Colonic mucosa (tissue), 4 donors: ENCODE measurements at places on chromosomes 4 and X.

- no peak for DNase-seq
These were observed 51.9 kb downstream of the GSPT2 start for GRCh38 chrX:51795136-51795535.

DNA sequence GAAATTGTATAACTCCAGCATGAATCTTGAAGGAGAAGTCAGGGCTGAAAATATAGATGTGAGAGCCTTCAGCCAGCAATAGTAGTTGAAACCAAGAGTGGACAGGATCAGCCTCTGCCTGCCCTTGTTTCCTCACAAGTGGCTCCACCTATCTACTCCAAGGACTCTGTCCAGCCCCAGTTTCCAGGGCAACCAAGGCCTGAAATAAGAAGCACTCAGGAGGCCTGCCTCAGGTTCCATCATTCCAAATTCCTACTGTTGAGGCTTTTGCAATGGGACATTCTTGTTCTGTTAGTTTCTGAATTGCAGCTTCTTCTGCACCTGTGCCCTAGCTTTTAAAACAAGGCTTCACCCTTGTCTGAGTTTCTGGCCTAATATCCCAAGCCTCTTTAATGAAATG, 41.6 kb downstream of the TRPC5OS start:
- DNase-seq, result no peak

GRCh38 chr4:89939546-89939945, 44.9 kb downstream of the MMRN1 start:
- no peak for DNase-seq

GRCh38 chr4:8435656-8436121, 4.8 kb downstream of the ACOX3 start:
- DNase-seq, result no peak

DNA sequence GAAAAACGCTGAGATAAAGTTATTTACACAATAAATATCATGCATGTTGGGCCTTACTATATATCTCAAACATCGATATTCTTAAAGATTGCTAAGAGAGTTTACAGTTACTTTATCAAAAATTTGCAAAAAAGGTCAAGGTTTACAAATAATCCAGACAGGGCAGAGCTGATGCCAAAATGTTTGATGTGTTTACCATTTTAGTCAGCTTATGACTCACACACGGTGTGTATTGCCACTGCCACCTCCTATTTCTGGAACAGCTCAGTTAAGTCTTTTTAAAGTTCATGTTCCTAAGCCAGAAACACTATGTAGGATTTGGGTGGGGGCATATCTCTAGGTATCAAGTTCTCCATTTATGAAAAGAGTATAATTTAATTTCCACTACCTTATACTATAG, 580.6 kb downstream of the INPP4B start:
- no peak for DNase-seq

GRCh38 chr4:39068907-39069306, 6.9 kb downstream of the KLHL5 start:
- DNase-seq, result no peak

DNA sequence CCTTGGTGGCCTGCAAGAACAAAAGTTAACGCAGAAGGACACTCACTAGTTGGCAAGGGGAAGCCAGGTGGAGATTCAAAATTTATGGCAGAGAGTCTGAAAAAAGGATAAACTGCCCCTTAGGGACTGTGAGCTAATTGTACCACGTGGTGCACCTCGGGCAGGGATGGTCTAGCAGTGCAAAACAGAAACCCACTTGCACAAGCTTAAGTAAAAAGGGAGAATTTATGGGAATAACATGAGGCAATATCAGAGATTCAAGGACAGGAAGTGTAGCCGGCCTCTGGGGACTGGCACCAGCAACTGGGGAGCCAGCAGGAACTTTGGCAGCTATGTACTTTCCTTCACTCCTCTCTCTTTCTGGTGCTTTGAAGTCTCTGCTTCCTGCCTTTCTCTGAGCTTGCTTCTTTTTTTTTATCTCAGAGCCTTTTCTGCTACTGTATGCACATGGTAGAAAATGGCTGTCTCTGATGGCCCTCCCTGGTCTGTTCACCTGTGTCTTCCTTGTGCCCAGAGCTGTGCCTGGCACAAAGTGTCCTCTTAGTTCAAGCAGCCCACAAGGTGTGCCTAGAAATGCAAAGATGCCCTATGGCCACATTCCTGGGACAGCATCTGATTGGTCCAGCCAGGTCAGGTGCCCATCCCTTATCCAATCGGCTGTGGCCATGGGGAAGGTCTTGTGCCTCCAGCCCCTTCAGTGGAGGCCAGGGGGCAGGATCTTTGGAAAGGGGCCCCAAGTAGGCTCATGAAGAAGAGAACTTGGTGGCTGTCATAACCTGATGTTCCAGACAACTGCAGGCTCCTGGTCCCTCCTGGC, 114.8 kb upstream of the ATP6AP2 start:
- DNase-seq, result no peak

GRCh38 chr4:1855333-1856070, 454 bp downstream of the LETM1 start:
- peak; percentile 43 for DNase-seq

DNA sequence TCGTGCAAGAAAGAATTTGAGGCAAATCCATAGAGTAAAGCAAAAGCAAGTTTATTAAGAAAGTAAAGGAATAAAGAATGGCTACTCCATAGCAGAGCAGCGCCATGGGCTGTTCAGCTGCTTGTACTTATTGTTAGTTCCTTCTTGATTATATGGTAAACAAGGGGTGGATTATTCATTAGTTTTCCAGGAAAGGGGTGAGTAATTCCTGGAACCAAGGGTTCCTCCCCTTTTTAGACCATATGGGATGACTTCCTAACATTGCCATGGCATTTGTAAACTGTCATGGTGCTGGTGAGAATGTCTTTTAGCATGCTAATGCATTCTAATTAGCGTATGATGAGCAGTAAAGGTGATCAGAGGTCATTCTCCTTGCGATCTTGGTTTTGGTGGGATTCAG, 23.5 kb upstream of the CEP135 start:
- no peak for DNase-seq

DNA sequence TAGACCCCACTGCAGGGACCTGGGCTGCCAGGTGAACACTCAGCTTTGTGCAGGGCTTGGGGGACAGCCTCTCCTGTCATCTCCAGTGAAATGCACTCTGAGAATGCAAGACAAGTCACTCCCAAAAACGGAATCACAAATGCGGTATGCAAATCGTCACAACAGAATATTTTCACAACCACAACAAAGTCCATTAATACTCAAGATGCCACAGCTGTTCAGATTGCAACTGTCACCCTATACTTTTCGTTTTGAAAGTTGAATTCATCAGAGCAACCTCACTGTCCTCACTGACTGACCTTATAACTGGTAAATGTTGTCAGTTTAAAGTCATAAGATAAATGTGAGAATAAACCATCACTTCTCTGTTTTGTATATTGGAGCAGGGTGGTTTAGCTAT, 16.6 kb downstream of the JAKMIP1 start:
- no peak for DNase-seq

GRCh38 chr4:125620066-125620860, 305.5 kb downstream of the FAT4 start:
- DNase-seq, result no peak

GRCh38 chrX:131789664-131790063, 233.4 kb upstream of the STK26 start:
- no peak for DNase-seq

DNA sequence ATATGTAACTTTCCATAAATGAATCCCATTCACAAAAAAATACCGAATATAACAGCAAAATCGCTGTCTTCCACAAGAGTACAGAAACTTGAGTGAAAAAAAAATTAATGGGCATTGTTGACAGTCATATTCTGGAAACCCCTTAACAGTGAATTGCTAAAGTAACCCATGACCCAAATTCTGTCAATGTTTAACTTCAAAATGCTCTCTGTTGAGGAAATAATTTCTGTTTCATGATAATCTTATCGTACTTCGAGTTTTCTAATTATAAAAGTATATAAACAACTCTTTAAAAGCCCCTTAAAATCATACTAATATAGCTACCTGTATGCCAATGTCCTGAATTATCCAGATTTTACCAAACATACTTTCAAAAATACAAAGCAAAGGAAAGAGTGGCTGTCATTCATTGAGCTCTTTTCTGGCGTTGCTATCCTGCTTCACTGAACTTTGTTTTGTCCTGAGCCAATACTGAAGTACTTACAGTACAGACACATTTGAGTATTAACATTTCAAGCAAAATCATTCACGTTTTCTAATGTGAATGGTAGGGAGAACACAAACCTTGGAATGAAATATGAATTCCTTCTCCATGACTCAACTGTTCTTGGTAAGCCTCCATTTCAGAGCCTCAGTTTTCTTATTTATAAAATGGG, 2.4 kb downstream of the XAGE3 start:
- DNase-seq, result no peak

- DNase-seq, result no peak
These were observed 12.9 kb downstream of the DDX53 start for GRCh38 chrX:23012636-23013035.

- DNase-seq, result peak; percentile 17
These were observed 542 bp upstream of the KLF8 start for GRCh38 chrX:56231537-56232090.

GRCh38 chr4:15164571-15164970, 162.3 kb downstream of the CPEB2 start:
- no peak for DNase-seq

DNA sequence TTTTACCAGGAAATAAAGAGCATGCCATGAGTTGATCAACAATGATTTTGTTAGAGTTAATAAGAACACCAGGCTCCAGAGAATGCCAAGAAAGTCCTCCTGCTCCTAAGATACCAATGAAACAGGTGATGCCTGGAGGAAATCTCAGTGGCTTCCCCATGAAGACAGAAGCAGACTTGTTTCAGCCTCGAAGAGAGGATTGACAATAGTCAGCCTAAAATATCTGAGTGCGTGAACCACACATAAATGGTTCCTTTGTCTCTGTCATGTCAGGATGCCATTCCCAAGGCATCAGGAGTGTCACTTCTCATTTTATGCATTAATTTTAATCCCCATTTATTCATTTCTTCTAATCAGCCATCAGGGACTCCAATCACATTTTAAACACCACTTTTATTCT, 69.6 kb downstream of the PHOX2B start:
- no peak for DNase-seq

DNA sequence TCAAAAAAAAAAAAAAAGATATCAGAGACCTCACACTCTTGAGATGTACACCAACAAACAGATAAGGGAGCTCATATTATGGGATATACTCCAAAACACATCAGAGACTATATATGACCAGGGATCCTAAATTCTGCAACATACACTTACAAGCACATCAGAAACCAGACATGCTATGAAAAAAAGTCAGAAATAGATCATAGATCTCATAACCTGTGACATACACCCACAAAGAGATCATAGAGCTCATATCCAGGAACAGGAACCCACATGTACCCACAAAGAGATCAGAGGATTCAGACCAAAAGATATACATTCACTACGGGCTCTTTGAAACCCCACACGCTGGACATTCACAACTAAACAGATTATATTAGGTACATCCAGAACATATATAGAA, 30.1 kb downstream of the SUV39H1 start:
- no peak for DNase-seq

DNA sequence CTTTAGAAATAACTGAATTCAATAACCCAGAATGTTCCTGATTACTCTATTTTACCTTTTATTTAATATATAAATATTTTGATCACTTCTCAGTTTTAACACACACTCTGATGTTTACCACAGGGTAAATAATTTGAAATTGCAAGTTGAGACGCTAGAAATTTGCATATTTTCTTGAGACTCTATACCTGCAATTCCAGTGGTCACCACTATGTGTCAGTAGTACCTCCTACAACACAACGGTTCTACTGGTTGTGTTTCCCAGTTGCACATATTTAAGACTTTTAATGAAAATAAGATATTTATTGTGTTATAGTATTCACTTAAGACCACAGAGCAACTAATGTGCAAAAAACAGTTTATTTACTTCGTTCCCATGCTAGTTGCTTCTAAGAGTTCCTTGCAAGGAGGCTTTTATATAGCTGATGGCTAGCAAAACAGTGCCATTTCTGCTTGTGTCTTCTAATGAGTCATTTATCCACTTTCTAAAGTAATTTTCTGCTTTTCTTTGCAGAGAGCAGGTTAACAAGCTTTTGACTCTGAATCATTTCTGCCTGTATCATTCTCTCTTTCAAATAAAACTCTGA, 98.9 kb upstream of the PDLIM3 start:
- no peak for DNase-seq

GRCh38 chr4:26349496-26349895, 28.7 kb downstream of the RBPJ start:
- no peak for DNase-seq

DNA sequence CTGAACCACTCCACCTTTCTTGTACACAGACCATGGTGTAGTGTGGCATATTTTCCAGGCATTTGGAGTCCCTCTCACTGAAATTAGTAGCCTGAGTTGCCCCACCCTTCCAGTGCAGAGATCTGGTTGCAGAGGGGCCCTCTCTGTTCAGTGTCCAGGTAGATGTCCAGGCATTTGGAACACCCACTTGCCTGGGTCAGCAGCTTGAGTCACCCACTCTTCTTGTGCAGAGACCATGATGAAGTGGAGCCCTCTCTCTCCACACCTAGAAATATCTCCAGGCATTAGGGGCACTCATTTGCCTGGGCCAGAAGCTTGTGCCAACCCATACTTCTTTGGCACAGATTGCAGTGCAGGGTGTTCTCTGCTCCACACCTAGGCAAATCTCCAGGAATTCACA, 2733.3 kb downstream of the PCDH7 start:
- no peak for DNase-seq

- no peak for DNase-seq
These were observed 65.6 kb upstream of the MAML3 start for GRCh38 chr4:140219567-140219966.

- DNase-seq, result no peak
These were observed 15.3 kb downstream of the CPZ start for GRCh38 chr4:8607603-8608481.

DNA sequence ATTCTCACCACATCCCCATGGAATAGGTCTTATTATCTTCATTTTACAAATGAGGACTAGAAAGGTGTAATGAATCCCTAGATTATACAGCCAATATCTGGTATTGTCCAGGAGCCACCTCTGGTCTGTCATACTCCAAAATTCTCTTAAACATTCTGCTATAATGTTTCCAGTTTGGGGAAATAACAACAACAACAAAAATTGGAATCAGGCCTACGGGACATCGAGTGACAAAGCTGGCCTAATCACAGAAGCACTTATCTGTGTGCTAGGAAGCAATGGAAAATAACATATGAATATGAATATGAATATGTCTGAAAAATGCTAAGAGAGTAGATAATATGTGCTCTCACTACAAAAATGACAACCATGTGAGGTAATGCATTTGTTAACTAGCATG, 264.1 kb downstream of the GASK1B start:
- no peak for DNase-seq

GRCh38 chr4:121789455-121789854, 11.7 kb upstream of the EXOSC9 start:
- no peak for DNase-seq

GRCh38 chrX:2638279-2638678, 52.8 kb upstream of the CD99 start:
- DNase-seq, result no peak

GRCh38 chr4:40827758-40828157, 78.0 kb downstream of the NSUN7 start:
- DNase-seq, result no peak

- no peak for DNase-seq
These were observed 13.3 kb downstream of the YIPF7 start for GRCh38 chr4:44638091-44638490.
